ENCODE measurements at places on chromosomes 4 and X.

DNA sequence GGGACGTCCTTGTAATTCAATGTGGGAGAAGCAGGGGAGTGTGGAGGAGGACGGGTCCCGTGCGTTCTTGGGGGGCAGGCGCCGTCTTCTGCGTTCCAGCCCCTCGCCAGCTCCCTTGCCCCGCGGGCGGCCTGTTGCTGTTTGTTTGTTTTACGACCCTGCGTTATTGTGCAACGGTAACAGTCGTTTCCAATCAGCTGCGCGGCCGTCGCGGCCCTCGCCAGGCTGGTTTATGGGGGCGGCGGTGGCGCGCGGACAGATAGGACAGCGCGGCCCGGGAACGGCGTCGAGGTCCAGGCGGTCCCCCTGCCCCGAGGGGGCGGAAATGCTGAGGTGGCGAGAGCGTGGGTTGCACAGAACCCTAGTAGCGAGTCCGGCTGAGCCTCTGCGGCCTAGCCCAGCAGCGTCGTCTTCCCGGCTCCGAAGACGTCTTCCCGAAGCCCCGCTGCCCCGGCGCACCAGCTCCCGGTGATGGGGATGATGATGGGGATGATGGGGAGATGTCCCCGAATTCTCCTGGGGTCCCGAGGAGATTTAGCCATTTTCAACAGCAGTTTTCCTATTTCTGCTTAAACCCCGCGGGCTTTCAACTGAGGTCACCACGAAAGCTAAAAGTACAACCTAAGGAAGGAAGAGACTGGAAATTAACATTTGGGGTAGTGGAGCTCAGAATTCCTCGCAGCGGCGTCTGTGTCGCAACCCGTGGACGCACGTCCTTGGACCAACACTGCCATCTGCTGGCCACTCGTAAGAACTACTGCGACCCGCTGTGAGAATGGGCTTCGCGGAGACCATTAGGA lies 4.8 kb downstream of the PDGFRA start:
- peak; percentile 72 for DNase-seq

- DNase-seq, result no peak
Measured at GRCh38 chr4:85302756-85303155, 172.2 kb upstream of the ARHGAP24 start.

DNA sequence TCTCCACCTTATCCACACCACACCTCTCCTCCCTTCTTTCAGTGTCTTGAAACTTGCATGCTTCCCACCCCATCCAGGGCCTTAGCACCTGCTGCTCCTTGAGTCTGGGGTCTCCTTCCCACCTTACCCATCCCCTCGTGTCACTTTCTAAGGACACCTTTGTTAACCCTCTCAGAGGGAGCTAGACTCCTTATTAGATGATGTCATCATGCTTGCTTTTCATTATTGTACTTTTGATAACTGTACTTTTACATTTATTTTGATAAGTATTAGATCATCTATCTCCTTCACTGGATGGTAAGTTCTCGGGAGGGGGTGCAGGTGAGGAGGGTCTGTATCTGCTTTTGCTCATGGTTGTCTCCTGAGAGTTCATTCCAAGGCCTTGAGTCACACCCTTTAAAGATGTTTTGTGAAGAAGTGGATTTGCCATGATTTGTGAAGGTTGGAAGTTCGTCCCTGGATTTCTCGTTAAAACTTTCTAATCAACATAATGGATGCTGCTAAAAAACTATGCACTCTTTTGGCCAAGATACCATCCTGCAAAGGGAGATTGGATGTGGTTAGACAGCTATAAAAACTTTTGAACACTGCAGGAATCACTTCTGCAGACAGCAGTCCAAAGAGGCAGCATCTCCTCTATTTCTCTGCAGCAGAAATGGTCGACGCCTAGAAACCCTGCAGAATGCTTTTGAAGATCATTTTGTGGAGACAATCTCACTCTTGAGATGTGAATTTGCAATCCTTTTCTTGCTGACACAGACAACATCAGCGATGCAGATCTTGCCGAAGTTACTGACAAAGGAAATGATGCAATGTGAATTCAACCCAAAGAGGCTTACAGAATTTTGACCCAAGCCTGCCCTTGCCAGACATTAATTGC lies 69.6 kb downstream of the ENPP6 start:
- no peak for DNase-seq

DNA sequence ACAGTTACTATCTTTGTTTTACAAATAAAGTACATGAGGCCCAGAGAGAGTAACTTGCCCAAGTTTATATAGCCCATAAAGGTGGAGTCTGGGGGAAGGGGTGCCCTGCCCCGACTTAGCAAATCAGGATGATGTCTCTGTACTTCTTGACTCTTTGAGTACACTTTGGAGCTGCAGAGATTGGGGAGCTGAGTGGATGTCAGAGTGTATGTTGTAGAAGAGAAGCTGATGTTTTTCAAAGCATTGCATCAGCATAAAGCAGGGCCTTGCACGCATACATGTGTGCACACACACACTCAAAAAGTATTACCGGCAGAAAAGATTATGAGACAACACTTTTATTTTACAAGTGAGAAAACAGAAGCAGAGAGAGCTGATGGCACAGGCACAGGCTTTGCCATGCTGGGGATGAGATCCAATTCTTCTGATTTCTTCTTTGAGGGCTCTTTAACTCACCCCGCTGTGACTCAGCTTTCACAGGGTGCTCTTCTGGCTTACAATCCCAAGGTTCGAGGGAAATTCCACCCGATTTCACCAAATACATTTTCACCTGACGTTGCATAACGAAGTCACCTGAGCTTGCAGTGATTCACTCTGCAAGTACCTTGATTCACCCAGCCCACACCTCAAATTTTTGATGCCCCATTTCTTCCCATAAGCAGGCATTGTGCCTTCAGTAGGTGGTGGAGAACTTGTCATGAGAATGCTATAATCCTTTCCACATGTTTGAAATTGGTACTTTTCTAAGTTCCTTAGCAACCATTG lies 292.8 kb upstream of the BOD1L1 start:
- no peak for DNase-seq

- no peak for DNase-seq
Measured at GRCh38 chr4:138182838-138183426, 59.2 kb downstream of the SLC7A11 start.

DNA sequence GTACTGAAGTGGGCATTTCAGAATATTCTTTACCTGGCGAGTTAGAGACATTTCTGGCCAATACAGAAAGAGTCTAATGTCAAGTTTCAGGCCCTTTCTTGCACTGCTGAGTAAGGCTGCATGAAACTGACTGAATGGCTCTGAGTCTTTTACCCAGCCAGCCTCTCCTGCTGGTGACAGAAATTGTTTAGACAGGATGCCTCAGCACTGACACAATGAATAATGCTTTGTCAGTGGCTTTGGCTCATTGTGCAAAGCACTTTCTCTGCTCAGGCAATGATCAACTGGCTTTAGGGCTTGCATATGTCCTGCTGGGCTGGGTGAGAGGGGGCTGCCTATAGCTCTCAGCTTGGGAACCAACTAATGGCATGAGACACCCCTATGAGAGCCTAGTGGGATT lies 45.5 kb downstream of the CLNK start:
- DNase-seq, result no peak
